Fibroblast of lung (primary cell): ENCODE measurements at places on chromosomes 13 and 19.

- peak; percentile 89 for DNase-seq
Measured at GRCh38 chr13:46296921-46297320, 85.2 kb downstream of the LRRC63 start.

GRCh38 chr19:47239610-47240296 is 8.8 kb upstream of the BBC3 start:
- peak; percentile 70 for DNase-seq

GRCh38 chr13:113942591-113943103 is 31.2 kb downstream of the C13orf46 start:
- no peak for DNase-seq

GRCh38 chr13:93867481-93867880 is 612.0 kb downstream of the DCT start:
- DNase-seq = peak; percentile 76

DNA sequence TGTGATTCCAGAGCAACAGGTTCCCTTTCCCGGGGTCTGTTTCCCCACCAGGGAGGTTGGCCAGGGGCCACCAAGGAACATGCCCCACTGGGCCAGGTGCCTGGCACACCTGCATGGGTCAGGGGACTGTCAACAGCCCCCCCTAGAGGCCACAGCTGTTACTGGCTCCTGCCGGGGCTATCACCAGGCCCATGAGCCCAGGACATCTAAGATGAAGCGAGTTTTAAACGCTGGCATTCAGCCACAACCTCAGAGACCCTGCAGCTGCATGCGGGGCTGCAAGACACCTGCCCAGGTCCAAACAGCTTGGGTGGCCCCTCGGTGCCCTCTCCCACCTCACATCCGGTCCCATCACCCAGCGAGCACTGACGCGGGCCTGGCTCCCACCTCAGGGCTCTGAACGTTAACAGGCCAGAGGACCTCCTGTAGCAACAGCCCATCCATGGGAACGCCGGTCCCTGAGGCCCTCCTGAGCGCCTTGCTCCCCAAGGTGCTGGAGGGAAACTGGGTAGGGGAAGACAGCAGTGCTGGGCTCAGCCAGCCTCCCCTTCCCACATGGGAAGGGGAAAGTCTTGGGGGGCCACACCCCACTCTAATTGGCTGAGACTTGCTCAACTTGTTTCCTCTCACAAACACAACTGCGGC is 12.0 kb downstream of the KHSRP start:
- no peak for DNase-seq

- DNase-seq = no peak
Measured at GRCh38 chr19:48398102-48398374, 4.6 kb downstream of the GRIN2D start.

DNA sequence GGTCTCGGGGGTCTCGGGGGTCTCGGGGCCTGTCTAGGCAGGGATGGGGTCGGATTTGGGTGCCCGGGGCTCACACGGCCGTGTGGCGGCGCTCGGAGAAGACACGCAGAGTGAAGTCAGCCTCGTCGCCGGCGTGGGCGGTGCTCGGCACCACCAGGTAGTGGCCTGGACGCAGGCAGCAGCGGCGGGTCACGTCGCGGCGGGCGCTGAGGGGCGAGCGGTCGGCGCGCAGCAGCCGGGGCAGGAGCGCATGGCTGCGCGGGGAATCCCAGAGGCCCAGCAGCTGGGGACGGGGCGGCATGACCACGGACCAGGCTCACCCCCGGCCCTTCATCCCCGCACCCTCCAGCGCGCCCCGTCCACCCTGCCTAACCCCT is 8.2 kb downstream of the CAPN12 start:
- DNase-seq = no peak

GRCh38 chr13:86563308-86563707 is 764.1 kb upstream of the SLITRK6 start:
- DNase-seq = peak; percentile 59

- no peak for DNase-seq
Measured at GRCh38 chr19:16030964-16031871, 45.1 kb upstream of the TPM4 start.

- no peak for DNase-seq
Measured at GRCh38 chr19:55620410-55621204, 3.8 kb downstream of the ZNF784 start.

DNA sequence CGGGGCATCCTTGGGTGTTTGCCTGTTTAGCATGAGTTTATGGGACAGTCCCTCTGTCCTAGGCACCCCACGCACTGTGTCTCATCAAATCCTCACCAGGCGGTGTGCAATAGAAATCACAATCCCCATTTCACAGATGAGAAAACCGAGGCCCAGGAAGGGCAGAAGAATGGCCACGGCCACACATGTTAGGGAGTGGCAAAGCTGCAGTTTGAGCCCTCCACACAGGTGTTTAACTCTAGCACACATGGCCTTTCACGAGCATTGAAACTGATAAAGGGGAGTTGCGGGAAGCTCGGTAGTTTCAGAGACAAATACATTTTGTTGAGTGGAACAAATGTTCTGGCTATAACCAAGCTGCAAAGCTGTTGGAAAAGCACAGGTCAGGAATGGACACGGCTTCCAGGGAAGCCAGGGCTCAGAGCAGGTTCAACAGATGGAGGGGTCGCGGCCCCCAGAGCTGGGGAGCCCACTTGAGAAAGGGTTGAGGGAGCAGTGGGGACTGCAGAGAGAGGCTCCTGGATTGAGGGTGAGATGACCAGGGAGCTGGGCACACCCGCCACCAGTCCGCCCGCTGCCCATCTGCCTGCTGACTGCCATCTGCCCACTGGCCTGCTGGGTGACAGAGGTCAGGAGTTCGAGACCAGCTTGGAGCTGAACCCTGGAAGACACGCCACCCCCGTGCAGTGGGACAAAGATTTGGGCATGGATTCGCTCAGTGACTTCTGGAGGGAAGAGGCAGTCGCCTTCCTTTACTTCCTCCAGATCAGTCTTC is 154.7 kb downstream of the URI1 start:
- no peak for DNase-seq

- DNase-seq = peak; percentile 66
Measured at GRCh38 chr19:48558018-48558684, 6.2 kb downstream of the SULT2B1 start.

DNA sequence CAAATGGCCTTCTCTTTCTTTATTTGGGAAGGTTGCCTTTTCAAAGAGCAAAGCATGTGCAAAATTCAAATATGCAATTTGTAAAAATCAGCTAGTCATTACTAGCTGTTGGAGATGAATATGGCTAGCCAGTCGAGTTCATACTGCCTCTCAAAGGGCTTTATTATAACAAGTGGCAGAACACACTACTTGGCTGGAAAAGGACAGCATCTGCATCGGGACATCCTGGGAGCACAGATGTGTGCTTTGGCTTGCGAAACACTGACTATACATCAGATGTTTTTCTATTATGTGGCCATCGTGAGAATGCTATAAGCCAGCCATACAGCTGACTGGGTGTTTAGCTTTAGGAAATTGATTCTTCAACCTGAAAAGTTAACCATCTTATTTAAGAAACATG is 424.2 kb downstream of the KCTD12 start:
- DNase-seq = no peak

DNA sequence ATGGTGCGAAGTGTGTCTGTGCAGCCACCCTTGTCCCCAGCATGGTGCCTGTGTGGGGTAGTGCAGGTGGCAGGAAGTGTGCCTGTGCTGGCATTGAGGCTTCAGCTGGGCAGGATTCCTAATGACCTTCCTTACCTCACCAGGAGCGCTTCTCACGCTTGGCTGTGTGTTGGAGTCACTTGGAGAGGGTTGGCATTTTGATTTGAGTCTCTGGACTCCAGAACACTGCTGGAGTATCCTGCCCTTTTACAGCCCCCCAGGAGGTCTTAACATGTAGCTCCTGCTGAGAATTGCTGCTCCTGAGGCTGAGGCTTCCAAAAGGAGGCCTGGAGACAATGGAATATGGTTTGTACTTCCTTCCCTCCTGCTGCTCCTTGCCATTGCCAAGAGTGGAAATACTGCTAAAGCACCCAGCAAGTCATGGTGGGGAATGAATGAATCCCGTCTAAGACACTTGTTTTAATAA is 87.1 kb downstream of the ARHGEF7 start:
- DNase-seq = no peak

- peak; percentile 64 for DNase-seq
Measured at GRCh38 chr19:47210689-47211316, 20.2 kb downstream of the BBC3 start.

GRCh38 chr19:5337708-5338655 is 2.6 kb downstream of the PTPRS start:
- no peak for DNase-seq

DNA sequence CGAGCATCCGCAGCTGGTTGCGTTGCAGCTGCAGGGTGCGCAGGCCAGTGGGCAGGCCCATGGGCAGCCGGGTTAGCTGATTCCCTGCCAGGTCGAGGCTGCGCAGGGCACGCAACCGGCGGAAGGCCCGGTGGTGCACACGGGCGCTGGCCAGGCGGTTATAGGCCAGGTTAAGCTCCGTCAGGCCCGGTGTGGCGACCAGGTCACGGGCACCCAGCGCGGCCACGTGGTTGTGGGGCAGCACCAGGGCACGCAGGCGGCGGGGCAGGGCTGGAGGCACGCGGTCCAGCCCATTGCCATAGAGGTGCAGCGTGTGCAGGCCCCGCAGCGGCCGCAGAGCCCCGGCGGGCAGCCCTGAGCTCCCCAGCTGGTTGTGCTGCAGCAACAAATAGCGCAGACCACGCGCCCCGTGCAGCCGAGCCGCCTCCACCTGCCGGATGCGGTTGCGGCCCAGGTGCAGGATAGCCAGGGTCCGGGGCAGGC is 5.3 kb downstream of the PODNL1 start:
- no peak for DNase-seq

- no peak for DNase-seq
Measured at GRCh38 chr13:52852444-52852843, 4.0 kb upstream of the PCDH8 start.

DNA sequence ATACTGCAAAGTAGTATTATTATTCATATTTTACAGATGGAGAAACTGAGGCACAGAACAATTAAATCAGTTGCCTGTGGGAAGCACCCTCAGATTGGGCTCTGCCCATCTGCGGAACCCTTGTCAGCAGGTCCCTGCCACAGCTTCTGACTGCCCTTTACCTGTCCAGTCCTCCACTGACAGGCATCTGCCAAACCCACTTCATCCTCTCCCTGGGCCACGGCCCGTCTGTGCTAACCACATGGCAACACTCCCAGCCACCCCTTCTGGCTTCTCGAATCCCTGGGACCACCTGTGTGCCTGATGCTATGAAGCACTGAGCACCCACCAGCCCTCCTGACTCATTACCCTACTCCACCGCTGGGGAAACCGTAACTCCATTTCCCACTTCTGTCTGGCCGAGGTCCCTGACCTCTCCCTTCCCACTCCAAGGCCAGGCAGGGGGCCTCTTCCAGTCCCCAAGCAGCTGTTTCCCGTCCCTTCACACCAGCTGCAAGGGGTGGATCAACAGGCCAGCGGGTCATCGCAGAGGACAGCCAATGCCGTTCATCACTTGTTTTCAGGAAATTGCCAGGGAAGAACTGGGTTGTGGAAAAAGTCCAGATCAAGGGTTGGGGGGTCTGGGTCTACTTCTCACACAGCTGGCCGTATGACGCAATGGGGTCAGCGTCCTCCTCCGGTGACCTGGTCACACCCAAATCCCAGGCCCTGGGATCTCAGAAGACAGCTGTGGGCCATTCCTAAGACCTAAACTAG is 2.5 kb downstream of the KANK3 start:
- peak; percentile 91 for DNase-seq
